NCI-H1694 (cell line): ENCODE measurements at places on chromosomes 2 and 18.

DNA sequence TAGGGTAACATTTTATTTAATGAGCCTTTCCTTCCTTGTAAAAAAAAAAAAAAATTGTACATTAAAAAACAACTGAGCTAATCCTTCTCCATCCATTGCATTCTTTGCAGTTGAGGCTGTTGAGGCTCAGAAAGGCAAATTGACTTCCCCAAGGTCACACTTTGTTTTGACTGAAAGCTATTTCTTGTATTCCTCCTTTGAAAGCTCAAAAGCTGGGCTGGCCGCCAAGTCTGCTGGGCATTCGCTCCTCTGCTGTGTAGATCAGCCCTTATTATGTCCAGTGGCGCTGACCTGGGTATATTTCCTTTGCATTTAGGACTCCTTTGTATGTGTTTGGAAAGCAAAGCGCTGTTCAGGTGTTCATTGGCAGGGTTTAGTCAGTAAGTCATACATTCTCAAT lies 44.0 kb downstream of the SGPP2 start:
- no peak for DNase-seq

DNA sequence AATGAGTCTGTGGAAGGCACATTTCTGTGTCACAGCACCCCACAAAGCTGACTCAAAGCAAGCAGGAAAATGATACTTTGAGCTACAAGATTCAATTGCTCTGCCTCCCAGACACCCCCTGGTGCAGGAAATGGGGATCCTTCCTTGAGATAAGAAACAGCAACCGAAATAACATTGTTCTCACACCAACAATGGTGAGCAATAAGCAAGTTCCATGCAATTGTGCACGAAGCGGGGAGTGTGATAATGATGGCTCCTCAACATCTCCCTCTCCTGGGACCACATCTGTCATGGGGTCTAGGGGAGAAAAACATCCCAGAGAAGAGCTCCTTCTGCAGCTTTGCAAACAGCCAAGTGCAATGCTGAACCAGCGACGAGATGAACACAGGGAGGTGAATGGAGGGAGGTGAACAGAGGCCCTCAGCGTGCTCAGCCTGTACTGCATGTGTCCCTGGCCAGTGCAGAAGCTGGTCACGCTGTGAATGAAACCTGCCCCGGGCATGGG lies 67.7 kb downstream of the PDCL3 start:
- no peak for DNase-seq

DNA sequence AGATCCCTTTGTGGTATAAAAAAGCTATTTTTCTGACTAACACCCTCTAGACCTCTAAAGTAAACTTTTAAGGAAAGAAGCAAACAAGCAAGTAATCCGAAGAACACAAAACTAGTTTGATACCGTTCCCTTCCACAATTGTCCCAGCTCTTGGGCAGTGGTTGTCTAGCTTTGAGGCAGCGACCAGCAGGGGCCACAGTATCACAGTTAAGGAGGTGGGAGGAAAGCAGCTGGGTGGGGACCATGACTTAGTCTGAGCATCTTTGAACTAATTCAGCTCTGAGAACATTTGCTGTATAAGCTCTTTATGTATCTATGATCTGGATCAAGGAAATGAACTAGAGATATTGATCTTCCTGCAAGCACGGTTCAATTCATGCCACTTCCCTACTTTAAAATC lies 51.0 kb downstream of the SF3B1 start:
- no peak for DNase-seq

DNA sequence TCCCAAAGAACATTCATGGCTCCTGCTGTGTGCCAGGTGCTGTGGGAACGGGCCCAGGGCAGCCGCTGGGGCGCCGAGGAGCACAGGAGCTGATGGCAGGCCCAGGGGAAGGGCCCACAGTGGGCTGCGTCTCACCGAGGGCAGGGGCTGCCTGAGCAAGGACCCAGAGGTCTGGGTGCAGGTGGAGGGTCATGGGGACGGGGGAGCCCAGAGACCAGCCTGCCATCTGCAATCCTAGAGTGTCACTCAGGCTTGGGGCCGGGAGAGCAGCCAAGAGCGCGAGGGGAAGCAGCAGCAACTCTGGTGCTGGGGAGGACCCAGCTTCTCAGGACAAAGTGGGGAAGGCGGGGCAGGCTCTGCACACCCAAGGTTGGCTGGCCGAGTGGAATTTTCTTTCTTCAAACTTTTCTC lies 207.4 kb downstream of the HDAC4 start:
- DNase-seq = no peak

DNA sequence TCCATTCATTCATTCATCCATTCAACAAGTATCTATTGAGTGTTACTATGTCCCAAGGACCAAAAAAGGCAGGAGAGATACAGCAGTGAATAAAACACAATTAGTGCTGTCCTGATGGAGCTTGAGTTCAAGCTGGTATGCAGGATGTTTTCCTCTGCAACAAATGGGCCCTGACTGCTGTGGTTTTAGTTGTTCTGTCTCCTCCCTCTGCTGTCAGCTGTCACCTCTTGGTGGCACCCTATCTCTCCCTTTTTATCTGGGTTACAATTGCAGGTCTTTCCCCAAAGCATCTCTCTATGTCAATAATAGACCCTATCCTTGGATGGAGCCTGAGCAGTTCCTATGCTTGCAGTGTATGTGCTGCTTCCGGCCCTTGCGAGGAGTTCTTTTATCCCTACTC lies 304.8 kb downstream of the PDE11A start:
- no peak for DNase-seq
